ENCODE measurements at places on chromosomes 7 and 10.

- peak; percentile 38 for DNase-seq
These were observed 133.8 kb upstream of the PLXNA4 start for GRCh38 chr7:132709971-132710567.

DNA sequence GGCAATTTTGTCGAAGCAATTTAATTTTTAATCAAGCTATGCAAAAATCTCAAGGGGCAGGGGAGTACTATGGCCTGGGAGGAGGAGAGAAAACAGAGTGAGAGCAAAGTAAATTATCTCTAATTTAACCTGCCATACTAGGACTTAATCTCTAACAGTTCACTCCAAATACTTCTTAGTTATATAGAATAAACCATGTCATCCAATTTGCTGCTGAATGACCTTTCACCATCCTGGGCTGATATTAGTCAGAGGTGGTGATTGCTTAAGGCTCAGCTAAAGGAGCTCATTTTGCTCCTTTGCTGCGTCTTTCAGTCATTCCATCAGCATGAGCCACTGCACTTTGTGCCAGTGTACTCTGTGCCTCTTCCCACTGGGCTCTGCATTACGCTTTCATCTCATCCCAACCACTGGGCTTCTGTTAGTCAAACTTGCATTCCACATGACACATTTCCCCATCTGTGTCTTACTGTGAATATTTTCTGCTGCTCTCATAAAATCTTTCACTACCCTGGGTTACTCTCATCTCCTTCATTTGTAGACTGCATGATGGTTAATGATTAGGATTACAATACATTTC lies 84.3 kb downstream of the CD36 start:
- DNase-seq = no peak

GRCh38 chr10:19168584-19168983 lies 120.0 kb downstream of the MALRD1 start:
- DNase-seq = no peak

- DNase-seq = no peak
These were observed 65.8 kb upstream of the SKAP2 start for GRCh38 chr7:26930201-26930600.

- DNase-seq = no peak
These were observed 75.8 kb downstream of the ZNF92 start for GRCh38 chr7:65449505-65449852.

GRCh38 chr7:131115340-131115739 lies 212.3 kb upstream of the MKLN1 start:
- no peak for DNase-seq

GRCh38 chr7:148299350-148300276 lies 291.0 kb upstream of the C7orf33 start:
- DNase-seq = no peak

GRCh38 chr10:112235920-112236319 lies 47.3 kb upstream of the TECTB start:
- no peak for DNase-seq
